ENCODE measurements at places on chromosomes 16 and 17.

DNA sequence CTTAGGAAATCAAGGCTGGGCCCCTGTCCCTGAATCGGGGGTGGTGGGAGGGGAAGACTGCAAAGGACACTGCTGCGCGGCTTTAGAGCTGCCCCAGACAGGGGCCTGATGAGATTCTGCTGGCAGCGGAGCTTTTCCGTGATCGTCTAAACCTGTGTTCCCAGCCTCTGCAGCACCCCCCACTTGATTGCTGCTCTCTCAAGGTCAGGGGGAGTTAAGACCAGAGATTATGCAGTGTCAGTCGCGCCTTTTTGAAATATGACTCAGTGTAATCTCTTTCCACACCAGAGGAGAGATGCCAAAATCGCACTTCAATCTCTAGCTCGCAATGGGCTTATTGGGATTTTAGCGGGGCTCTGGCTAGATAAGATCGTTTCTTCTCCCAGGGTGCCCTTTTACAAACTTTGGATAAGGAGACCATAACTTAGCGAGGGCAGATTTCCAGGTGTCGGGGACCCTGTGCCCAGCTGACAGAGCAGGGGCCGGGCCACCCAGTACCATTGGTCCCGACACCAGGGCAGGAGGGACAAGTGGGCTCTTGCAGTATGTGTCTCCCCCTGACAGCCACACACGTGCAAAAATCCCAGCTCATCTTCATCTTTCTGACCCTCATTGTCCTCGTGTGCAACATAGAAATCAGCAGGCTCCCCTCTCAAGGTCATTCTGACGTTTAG is 87.0 kb downstream of the IRX3 start:
- no peak for DNase-seq

DNA sequence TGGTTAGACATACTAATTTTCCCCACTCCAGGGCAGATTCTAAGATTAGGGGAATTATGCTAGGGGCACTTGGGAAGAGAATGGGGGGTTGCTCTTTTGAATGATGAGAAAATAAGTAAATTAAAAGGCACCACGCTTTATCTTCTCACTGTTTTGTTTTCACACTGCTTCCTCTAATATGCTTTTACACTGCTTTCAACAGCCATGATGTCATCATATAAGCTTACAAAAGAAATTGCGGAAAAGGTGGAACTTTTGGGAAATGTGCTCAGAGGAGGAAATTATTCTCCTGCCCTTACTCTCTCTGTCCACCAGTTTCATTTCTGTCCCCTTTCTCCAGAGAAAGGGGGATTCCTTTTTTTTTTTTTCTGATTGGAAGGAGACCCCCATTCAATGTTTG is 308.2 kb downstream of the TOX3 start:
- no peak for DNase-seq

- no peak for DNase-seq
Observed at GRCh38 chr16:86755571-86756006, 177.2 kb downstream of the FOXL1 start.

DNA sequence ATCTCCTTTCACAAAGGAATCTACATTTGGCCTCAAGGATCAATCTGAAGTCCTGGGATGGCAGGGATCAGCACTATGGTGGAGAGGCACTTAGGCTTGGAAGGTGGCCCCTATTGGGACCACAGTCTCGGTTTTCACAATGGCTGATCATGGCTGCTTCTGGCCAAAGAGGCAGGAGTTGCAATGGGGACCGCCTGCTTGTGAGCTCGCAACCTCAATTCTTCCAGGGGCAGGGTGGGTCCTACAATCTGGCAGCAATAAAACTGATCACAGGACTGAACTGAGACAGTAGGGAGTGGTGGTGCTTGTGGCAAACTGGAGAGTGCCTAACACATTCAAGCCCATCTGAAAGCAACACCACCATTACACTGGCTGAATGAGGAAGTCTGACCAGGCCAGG is 83.1 kb downstream of the NETO2 start:
- DNase-seq = no peak

DNA sequence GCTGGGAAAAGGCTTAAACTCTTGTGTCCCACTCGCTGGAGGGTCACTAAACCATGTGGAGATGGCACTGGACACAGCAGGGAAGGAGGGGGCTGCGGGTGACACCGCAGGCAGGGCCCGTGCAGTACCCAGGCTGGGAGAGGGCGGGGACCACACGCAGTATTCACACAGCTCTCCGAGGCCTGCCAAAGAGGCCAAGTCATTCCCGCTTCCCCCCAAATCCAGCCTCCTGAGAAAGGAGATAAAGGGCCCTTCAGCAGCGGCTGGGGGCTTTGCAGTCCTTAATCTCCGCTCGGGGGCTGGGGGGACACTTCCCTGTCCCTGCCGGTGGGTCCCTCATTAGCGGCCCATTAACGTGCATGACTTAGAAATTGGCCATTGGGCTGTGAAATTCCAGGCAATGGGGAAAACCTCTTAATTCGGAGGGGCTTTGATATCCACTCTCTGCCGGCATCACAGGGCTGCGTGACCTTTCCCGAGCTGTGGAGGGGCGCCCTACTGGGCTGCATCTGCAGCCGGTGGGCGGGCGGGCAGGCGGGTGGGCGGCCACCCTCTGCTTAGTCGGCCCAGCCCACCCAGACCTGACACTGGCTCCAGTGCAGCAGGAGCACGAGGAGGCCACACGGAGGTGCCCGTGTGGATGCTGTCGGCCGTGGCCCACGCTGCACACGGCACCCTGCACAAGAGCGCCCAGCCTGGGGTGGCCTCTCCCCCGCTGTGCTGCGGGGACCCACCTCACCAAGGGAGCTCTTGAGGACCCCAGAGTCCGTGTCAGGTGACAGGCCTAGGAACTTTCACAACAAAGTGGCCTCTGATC is 2.6 kb upstream of the SLC38A8 start:
- no peak for DNase-seq

Data from fibroblast of skin of left biceps (primary cell).